Neural crest cell (in vitro differentiated cells): ENCODE measurements at places on chromosomes 3 and 15. TPM values are rescaled to one million over a fixed set of nuclear protein-coding genes. Genes with fewer than 3 reads are reported as not detected.

COL8A1 gene
- 0.14 and 0.28 TPM in 2 replicates for total RNA-seq

ISL2 gene
- total RNA-seq: 0.25 TPM in 1 of 2 replicates, not detected in the other

EXD1 gene
- total RNA-seq: not detected in 2 replicates

FRMD5 gene
- total RNA-seq: 4.3 and 5.1 TPM in 2 replicates

DNA sequence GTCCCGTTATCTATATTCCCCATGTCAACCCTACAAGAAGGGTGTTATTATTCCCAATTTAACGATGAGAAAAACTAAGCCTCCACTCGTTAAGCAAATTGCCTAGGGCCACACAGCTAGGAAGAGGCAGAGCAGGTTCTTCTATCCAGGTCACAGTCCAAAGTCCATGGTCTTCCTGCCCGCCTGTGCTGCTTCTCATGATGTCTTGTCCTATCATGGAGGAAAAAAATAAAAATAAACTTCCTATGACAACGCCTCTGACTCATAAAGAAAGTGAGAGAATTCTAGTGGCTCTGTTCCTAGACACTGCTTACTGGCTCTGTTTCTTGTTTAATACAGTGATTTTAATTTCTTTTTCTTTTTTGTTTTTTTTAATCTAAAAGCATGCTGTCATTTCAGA is 9.7 kb downstream of the COL8A1 start:
- DNase-seq: no peak

GRCh38 chr15:63039811-63040210 is 2.7 kb upstream of the TPM1 start:
- no peak for DNase-seq

GRCh38 chr3:193793123-193793522 is 200.1 kb downstream of the OPA1 start:
- DNase-seq: no peak

GRCh38 chr15:73079565-73079964 is 27.3 kb downstream of the NEO1 start:
- no peak for DNase-seq

- DNase-seq: no peak
These were observed 64.5 kb downstream of the ETV5 start for GRCh38 chr3:186044427-186044826.

- DNase-seq: no peak
These were observed 211.7 kb downstream of the DTWD1 start for GRCh38 chr15:49832511-49832910.

- no peak for DNase-seq
These were observed 38.6 kb downstream of the MAGEF1 start for GRCh38 chr3:184672977-184673870.
